A549 treated with dexamethasone at 1 μM for 4 hours (cell line): ENCODE measurements at places on chromosomes 2 and 18. TPM values are rescaled to one million over a fixed set of nuclear protein-coding genes. Genes with fewer than 3 reads are reported as not detected.

Gene LHCGR
- not detected in 5 replicates for total RNA-seq

Gene GREB1
- total RNA-seq, result 2.5 to 3.9 TPM (median 3.3 TPM) in 5 replicates

Gene RUFY4
- not detected in 5 replicates for total RNA-seq

Gene FAM124B
- 0.05 TPM in 1 of 5 replicates, not detected in the others for total RNA-seq

Gene CBLN2
- total RNA-seq, result 0.06 to 0.12 TPM (median 0.10 TPM) in 4 of 5 replicates, not detected in the other
